ENCODE measurements at places on chromosomes 7 and 10.

DNA sequence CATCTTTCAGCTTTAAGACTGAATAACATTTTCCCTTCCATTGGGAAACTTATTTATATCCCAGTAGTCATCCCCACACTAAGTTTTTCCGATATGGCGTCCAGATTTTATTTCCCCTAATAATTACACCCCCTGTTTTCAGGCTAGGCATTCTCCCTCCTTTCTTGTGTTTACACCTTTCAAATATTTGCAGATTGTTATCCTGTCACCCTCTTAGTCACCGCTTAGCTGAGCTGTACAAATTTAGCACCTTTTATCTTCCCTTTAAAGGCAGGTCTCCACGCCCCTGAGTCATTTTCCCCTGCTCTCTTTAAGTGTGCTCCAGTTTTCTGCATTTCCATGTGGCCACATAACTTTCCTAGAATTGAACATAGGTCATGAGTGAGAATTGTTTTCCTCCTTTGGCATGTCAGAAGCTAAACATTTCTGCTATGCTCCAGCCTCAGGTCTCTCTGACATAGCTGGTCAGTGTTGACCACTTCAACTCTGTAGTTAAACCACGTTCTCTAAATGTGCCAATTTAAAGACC is 47.4 kb downstream of the LRRC4 start:
- no peak for DNase-seq

GRCh38 chr7:27048438-27048837 is 47.4 kb downstream of the HOXA1 start:
- DNase-seq: no peak

GRCh38 chr10:125762692-125763648 is 12.7 kb downstream of the MMP21 start:
- no peak for DNase-seq

DNA sequence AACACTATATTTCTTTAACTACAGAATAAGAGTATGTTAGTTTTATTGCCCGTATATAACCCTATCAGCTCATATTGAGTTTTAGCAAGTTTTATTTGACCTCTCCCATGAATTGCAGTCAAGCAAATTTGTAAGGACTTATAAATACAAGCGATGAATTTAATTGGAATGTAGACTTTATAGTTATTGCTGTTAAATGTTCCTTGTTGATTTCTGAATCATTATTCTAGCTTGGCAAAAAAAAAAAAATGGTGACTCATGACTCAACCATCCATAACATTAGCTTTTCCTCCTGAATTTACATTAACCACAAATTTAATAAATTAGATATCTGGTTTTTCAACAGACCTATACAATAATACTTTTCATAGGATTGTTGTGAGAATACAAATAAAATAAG is 334.0 kb upstream of the LRRTM3 start:
- no peak for DNase-seq

DNA sequence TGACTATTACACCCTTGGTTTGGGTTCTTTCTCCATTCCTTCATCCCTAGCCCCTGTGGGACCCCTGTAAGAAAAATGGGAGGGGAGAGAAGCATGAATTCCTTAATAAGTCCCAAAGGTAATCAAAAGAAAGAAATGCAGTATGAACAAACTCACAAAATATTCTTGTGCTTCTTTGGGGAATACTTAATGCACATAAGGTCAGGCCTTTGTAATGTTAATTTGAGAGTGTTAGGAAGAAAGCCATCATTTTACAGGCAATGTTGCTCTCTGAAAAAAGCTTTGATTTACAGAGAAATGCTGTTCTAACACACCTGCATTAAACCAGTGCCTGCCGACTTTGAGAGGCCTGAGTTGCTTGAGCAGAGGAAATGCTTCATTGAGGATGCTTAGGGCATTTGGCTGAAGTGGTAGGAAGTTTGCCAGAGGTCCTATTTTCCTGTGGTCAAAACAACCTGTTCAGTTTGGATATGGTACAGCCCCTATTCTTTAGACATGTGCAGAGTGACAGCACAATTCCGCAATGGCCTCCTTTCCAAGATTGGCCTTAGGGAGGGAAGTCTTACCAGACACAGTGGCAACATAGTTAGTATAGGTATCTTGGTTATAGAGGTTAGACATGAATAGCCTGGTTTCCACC is 643.4 kb downstream of the AUTS2 start:
- DNase-seq: no peak

- no peak for DNase-seq
Observed at GRCh38 chr7:126843336-126843735, 409.4 kb downstream of the GRM8 start.

DNA sequence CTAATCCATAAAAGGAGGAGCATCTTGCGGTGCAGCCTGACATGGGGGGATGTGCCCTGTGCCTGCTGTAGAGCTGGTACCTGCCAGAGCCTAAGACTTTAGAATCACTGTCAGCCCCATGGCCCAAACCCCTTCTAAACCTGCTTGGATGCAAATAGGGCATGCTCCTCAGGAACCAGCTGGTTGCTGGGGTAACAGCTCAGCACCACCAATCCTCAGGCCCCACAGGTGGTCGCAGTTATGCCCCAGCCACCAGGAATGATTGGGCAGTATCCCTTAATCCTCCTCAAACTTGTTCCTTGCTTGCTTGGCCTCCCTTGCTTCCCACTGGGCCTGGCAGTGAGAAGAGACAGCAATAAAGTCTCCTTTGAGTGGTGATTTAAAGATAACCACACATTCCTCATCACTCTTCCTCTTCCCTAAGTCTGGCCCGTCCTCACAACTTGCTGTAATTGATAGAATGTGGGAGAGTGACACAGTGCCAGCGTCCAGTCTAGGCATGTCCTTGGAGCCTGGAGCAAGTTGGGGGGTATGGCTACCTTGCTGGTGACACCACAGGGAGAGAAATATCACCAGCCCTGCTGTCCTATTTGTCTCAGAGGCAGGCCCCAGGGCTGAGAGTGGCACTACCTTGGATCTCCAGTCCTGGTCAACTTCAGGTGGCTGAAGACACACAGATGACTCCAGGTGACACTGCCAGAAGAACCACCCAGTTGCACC is 43.0 kb downstream of the VSTM4 start:
- DNase-seq: no peak

- DNase-seq: no peak
Observed at GRCh38 chr7:83689855-83690254, 40.9 kb upstream of the SEMA3E start.

DNA sequence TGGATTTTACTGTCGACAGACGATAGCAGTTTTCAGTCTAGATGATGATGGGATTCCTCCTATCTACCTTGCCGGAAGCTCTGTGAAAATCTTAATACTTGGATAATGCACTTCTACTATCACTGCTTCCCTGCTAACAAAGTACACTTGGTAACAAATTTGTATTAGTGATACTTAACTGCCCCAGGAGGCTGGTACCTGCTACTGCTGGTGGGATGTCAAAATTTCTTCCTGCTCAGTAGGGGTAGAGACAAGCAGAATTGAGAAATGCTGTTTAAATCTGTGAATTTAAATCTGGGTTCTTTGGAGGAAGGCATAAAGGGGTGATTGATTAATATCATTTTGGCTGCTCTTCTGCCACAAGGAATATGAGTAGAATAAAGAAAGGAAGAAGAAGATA is 99.8 kb upstream of the STRIP2 start:
- DNase-seq: no peak
